C1 segment of cervical spinal cord (tissue), 14 donors: ENCODE measurements at places on chromosomes 4 and X.

GRCh38 chrX:12672367-12673106 is 118.7 kb upstream of the PRPS2 start:
- DNase-seq: no peak

GRCh38 chr4:154406018-154406795 is 85.4 kb downstream of the DCHS2 start:
- no peak for DNase-seq

DNA sequence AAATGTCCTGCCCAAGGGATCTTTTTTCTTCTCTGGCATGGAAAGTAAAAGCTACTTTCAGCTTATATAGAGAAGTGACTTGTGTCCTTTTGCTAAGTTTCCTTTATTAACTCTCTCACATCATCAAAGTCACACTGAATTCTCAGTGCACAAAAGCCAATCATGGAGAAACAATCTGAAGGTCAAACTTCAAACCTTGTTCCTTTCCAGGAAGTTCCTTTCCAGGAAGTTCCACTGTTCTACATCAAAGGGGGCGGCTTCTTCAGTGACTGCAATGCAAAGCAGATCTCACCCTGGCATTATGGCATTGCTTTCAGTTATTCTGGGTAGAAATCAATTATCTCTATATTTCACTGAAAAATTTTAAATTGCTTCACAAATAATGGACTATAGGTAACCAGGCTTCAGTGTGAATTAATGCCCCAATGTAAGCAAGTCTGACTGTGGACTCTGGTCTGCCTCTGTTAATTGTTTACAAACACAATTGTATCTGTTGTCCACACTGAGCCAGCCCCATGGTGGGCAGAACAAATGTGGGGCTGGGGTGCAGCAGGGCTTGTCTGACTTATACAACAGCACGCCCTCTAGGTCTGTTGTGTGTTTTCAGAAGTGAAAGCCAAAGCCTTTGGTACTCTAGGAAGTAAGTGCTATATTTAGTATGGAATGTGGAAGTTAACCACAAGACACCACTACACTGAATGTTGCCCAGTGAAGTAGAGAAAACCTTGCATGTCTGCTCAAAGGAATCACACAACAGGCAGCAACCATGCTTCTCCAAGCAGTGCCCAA is 98.8 kb downstream of the CDS1 start:
- DNase-seq: no peak

- DNase-seq: no peak
Measured at GRCh38 chrX:48883729-48884128, 13.8 kb downstream of the TIMM17B start.

GRCh38 chr4:120718979-120719566 is 203.5 kb downstream of the PRDM5 start:
- DNase-seq: no peak

- no peak for DNase-seq
Measured at GRCh38 chrX:133681897-133682296, 266.6 kb upstream of the GPC4 start.

GRCh38 chr4:113899271-113900070 is 80.0 kb downstream of the ARSJ start:
- DNase-seq: no peak

- no peak for DNase-seq
Measured at GRCh38 chrX:39261446-39262147, 460.3 kb downstream of the MID1IP1 start.

GRCh38 chr4:77282305-77282704 is 125.3 kb downstream of the CCNG2 start:
- no peak for DNase-seq

- DNase-seq: no peak
Measured at GRCh38 chr4:100516225-100516624, 1.6 kb downstream of the EMCN start.

- no peak for DNase-seq
Measured at GRCh38 chr4:101125045-101125942, 222.0 kb downstream of the PPP3CA start.

DNA sequence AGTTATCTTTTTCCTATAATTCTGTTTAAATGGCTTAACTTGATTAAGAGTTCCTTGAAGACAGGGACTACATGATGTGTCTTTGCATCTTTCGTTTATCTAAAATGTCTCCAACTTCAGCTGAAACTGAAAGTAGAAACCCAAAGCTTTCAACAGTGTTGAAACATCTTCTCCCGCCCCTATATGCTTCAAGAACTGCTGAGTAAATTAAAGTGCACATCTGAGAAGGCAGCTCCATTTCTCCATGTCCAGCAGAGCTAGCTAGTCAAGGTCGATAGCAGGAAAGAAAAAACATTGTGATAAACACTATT is 185.7 kb upstream of the TBL1X start:
- no peak for DNase-seq

- no peak for DNase-seq
Measured at GRCh38 chr4:55925241-55925640, 23.5 kb upstream of the CEP135 start.

GRCh38 chrX:108447303-108447702 is 7.7 kb downstream of the COL4A5 start:
- no peak for DNase-seq

GRCh38 chr4:61995717-61996340 is 795.7 kb downstream of the ADGRL3 start:
- DNase-seq: no peak

GRCh38 chr4:166309286-166309685 is 436.2 kb downstream of the TLL1 start:
- no peak for DNase-seq

DNA sequence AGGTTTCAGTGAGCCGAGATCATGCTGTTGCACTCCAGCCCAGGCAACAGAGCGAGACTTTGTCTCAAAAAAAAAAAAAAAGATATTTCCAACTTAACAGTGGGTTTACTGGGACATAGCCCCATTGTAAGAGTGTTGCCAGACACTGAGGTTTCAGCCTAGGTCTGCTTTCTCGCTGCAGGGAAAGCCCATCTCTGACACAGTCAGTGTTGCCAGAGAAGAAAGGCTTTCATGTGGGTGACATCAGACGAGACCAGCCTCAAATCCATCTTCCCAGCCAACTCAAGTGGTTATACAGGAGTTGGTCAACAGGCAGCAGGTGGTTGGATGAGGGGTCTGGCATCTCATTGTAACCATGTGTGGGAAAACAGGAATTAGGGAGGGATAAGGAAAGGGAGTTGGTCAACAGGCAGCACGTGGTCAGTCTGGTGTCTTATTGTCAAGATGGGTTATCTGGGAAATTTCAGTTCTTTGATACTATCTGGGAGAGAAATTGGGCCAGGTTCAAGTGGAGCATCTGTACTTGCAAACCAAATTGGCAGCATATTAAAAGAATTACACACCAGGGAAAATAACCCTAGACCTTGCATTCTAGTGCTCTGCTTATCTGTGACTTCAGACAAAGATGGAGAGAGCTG is 41.1 kb downstream of the NELFA start:
- DNase-seq: no peak

DNA sequence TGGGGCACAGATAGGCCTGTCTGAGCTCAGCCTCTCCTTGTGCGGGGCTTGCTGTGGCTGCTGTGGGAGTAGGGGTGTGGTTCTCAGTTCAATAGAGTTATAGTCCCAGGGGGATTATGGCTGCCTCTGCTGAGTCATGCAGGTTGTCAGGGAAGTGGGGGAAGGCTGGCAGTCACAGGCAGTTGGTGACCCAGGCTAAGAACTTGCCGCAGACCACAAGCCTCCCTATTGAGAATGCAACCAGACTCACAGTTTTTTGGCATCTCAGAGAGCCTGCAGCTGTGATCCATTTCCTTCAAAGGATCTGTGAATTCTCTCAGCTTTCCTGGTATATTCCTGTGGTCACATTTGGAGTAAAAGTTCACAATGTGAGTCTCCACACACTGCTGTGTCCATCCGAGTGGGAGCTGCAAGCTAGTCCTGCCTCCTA is 364.9 kb downstream of the ZNF674 start:
- no peak for DNase-seq

DNA sequence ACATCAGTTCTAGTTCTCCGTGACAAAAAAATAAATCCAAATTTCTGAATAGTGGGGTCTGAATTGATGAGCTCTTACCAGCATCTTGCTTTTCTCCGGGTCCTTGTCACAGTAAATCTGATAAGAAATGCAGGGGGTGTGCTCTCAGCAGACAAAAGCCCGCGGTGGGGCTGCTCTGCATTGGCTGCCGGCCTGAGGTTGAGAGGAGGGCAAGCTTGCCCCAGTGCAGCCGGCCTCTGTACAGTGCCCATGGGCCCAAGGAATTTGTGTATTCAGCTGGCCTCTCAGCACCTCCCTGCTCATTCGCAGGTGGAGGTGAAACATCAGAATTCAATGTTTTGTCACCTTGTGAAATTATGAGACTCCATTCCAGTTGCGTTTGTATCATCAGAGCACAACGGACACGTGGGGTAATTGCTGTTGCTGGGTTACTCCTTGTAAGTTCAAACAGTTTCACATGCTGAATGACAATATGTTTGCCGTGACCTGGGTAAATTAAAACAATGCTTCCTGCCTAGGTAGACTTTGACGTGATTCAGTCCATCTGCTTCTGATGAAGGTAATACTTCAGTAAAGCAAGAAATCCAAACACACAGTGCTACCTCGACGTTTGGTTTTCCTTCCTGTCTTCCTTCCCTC is 596.4 kb downstream of the MID1IP1 start:
- no peak for DNase-seq

DNA sequence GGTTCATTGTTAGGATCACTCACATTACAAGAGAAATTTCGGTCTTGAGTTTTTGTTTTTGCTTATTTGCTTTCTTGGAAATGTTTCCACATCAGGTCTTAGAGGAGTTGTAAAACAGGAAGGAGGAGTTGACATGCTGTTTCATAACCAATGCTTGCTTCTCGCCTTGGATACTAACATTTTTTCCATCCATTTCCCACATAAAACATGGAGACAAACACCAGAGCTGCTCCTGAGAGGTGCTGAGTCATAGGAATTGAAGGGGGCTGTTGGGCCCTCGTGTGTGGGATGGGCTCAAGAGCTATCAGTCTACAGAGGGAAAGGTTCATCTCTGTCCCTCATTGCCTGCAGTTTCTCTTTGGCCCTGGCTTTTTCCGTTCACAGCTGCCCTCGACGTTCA is 29.9 kb downstream of the TBL1X start:
- DNase-seq: no peak

GRCh38 chr4:148686449-148686848 is 244.2 kb upstream of the NR3C2 start:
- DNase-seq: no peak

- DNase-seq: no peak
Measured at GRCh38 chr4:101724093-101724492, 66.4 kb upstream of the BANK1 start.

GRCh38 chr4:145352438-145353145 is 129.1 kb upstream of the SMAD1 start:
- peak; percentile 8 for DNase-seq

GRCh38 chrX:84735025-84735424 is 232.8 kb upstream of the HDX start:
- DNase-seq: no peak

DNA sequence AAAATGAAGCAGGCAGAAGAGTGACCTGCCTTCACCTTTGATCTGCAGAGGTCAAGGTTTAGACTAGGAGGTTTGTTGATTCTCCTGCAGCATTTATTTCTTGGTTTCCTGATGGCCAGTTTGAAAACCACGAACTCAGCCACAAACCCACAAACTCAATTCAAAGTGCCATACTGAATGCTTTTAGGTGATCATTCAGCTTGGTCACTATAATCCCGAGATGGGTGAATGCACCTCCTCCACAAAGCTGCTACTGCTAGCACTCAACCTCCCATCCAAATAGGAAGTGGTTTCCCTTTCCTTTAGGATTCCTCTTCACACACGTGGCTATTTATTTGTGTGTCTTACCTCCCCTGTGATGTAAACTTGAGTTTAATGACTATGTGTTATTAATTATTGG is 225.2 kb downstream of the MID1 start:
- no peak for DNase-seq

- DNase-seq: no peak
Measured at GRCh38 chr4:38804654-38805295, at the start of gene TLR1. Gene TLR1 (minus strand): TSS chr4:38804791. CDS start chr4:38798831, 5,960 bp downstream.

- no peak for DNase-seq
Measured at GRCh38 chr4:180967936-180968335, 1275.3 kb upstream of the TENM3 start.

GRCh38 chr4:176782191-176782590 is 10.5 kb downstream of the VEGFC start:
- DNase-seq: no peak

- DNase-seq: no peak
Measured at GRCh38 chrX:46308110-46308509, 237.1 kb downstream of the ZNF674 start.

DNA sequence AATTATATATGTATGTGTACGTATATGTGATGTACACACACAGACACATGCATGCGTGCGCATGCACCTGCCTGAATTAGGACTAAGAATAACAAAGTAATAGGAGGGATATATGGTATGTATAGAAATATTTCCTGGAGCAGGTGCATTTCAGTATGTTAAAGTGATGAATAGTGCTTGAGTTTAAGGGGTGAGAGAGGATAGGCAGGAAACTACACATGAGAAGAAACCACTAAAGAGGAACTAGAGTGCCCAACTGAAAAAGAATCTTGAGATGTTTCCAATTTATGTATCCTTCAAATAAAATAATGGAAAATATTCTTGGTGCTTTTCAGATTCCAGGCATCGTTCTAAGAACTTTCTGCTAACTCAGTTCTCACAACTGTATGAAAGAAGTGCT is 52.6 kb upstream of the UNC5C start:
- DNase-seq: no peak

DNA sequence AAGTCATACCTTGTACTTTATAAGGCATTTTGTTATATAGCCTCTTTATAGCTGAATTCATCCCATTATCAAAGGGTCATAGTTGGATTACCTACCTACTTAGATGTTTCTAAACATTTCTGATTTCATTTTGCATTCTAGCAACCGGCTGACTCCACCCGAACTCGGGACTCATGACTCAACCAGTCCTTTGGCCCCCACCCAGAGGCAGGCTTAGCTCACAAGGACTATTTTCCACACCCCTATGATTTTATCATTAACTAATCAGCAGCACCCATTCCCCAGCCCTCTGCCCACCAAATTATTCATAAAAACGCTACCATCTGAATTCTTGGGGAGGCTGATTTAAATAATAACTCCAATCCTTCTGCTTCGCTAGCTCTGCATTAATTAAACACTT is 79.9 kb upstream of the EGFL6 start:
- no peak for DNase-seq
